SHP77 treated with DMSO at 0.1 percent for 48 hours (cell line): ENCODE measurements at places on chromosomes 5 and 9.

DNA sequence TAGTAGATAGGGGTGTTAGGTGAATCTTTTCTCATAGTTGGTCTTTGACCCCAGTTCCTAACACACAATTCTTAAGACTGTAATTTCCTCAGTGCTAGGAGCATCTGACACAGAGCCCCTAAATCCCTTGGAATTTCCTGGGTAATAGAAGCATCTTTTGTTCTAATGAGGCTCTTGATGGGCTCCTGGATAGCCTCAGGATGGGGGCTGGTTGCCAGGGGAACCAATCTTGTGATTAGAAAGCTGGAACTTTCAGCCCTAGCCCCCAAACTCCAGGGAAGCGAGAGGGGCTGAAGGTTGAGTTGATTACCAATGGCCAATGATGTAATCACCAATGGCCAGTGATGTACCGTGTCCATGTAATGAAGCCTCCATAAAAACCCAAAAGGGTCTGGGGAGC, 44.5 kb downstream of the CCDC125 start:
- no peak for DNase-seq

GRCh38 chr9:132351404-132352045, 3.3 kb downstream of the SETX start:
- DNase-seq: no peak

- DNase-seq: no peak
Observed at GRCh38 chr5:147532156-147532555, 22.3 kb upstream of the DPYSL3 start.

- DNase-seq: peak; percentile 20
Observed at GRCh38 chr5:122101636-122102285, 23.7 kb upstream of the LOX start.

DNA sequence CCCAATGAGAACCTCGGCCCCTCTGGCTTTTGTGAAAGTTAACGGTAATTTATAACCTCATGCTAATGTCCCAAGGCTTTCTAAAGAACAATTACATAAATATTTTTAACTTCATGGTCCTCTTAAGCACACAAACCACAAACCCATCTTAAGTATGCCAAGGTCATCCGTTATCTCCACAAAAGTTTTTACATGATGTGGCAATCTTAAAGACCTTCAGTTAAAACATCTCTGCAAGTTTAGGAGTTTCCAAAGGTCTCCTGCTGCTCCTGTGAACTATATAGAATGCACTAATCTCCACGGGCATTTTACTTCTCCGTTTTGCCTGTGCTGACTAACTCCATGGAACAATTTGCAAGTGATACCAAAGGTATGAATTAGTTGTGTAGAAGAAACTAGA, 228.2 kb downstream of the TLE1 start:
- no peak for DNase-seq

GRCh38 chr5:107915176-107915812, 244.6 kb upstream of the EFNA5 start:
- no peak for DNase-seq

GRCh38 chr5:8457187-8458037, 588.5 kb downstream of the MTRR start:
- peak; percentile 98 for DNase-seq

DNA sequence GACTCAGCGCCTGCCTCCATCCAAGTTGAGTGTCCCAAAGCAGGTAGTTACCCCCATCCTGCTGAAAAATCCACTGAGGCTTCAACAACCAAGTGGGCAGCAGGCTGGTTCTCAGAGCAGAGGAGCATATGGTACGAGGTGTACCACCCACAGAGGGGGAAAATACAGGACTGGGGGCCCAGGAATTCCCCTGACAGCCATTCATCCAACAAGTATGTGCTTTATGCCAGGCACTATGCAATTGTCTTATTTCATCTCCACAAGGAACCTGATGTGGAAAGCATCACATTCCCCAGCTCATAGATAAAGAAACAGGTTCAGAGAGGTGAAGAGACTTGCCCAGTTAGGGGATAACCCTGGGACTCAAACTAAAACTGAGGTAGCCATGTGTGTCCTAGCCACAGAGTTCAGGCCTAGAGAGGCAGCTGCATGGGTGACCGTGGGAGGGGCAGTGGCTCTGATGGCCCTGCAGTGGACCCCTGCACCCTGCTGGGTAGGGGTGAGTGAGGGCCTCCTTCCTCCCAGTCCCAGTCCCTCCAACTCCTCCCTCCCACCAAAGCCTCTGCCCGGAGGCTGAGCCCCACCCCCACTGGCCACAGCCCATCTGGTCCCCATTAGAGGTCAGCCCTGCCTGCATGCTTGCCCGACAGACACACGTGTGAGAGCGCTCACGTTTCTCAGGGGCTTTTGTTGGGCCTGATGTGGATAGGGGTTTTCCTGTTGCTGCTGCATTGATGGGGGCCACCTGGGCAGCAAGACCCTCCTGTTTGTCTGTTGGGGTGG, 11.5 kb downstream of the PDLIM4 start:
- DNase-seq: no peak

DNA sequence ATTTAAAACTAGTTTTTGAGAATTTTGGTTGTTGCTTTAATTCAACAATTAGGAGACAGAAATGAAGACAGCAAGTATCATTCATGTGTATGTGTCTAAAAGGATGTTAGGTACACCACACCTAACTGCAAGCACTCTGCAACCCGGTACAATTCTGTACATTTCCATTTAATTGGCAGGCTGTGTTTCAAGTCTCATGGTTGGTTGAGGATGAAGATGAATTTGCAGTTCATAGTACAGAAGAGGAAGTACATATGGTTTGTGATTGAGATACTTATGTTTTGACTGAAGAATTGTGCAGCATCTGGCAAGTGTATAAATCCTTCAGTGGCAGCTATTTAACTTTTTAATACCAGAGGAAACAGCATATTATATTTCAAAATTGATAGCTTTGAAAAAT, 628.7 kb upstream of the ZNF608 start:
- no peak for DNase-seq

GRCh38 chr9:125991886-125992529, 244.8 kb downstream of the PBX3 start:
- no peak for DNase-seq

DNA sequence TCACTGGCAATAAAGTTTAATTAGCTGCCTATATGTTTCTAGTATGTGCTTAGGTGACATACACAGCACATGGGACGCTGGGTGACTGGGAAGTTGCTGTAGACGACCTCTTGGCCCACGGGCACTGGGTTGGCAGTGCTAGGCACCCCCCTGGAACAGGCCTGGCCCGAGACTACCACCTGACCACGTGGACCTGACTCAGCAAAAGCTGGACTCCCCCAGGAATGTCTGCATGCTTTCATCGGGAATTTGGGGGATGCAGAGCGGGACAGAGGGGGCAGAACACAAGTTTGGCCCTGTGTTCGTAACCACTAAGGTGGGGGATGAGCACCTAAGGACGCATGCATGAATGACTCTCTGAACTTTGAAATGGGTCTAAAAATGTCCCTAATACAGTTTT, 16.6 kb upstream of the INPP5E start:
- DNase-seq: no peak

- no peak for DNase-seq
Observed at GRCh38 chr5:72032788-72033187, 74.5 kb upstream of the MAP1B start.

DNA sequence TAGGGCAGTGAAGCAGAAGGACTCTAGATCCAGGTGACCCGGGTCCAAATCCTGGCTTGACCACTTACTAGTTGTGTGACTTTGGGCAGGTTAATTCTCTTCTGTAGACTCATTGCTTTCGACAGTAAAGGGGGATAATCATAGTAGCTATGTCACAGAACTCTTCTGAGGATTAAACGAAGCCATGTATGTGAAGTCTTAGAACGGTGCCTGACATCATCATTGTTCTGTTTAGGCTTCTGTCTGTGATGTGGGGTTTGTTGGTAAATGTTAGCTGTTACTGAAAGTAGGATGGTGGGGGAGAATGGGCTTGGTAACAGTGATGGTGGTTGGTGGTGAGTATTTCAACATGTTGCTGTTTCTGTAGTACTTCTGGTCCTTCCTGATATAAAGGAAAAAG, 73.7 kb downstream of the MAP1B start:
- DNase-seq: no peak

DNA sequence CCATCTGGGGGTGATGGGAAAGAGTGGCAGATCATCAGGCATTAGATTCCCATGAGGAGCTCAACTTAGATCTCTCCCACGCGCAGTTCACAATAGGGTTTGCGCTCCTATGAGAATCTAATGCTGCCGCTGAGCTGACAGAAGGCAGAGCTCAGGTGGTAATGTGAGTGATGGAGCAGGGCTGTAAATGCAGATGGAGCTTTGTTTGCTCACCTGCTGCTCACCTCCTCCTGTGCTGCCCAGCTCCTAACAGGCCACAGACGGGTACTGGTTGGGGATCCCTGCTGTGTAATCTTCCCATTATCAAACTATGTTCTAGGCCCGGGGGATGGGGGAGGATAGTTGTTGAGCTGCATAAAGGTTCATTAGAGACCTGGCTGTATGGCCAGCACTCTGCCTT, 58.4 kb downstream of the UGCG start:
- DNase-seq: peak; percentile 92

- DNase-seq: no peak
Observed at GRCh38 chr5:103223031-103223955, 35.3 kb upstream of the MACIR start.

- no peak for DNase-seq
Observed at GRCh38 chr5:125202871-125203438, 456.5 kb upstream of the ZNF608 start.

DNA sequence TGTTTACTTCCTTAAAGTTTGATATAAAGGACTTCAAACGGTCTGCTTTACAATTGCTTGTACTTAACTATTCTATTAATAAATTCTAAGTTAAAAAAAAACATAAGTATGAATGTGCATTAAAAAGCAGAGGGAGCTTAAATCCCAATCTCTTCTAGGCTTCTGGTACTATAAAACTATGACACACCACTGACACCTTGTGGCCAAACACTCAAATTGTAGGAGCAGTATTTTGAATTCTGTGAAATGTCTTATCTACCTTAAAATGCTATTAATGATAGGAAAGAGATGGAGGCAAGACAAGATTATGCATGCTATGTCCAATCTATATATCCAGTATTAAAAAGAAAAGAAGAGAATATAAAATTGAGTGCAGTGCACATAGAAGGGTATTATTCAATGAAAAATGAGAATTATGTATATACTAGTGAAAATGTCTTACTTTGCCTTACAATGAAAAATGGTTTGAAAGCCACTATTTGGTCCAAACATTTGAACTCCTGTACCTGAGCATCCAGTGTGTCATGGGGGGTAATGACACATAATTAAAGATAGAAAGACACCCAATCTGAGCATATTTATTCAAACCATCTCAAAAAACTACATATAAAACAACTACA, 87.6 kb downstream of the ERP44 start:
- DNase-seq: peak; percentile 13
